NCI-H1417 (cell line): ENCODE measurements at places on chromosomes 11 and 22.

GRCh38 chr22:44430716-44431115 lies 67.3 kb downstream of the RTL6 start:
- no peak for DNase-seq

DNA sequence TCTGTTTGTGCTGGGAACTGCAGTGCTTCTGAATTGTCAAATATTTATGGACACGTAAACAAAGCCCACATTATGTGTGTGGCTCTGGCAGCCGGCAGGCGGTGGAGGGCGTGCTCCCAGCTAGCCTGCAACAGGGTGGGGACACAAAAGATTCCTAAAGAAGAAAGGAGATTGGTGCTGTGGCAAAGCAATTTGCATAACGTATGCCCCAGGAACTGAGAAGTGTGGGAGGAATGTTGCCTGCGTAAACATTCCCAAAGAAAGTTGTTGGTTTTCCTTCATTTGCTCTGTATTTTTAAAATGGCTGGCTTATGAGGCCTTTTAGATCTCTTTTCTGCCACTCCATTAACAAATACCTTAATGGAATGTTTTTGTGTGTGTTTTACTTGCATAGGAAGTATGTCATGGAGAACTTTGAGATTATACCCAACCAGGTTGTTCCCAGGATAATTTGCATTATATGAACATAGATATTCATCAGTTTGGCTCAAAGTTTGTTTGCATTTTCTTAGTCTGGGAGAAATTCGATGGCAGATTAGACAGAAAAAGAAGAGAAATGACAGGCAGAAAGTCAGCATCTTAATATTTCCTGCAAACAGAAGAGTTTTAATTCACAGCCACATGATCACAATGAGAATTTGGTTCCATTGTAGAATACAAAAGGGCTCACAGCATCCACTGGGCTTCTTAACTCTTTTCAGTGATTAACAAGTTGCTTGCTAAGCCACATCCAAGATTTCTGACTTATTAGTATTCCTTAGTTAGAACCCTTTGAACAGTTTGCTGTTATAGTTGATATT lies 41.8 kb upstream of the DLAT start:
- DNase-seq: no peak

GRCh38 chr11:69702239-69702691 lies 1.6 kb downstream of the FGF19 start:
- no peak for DNase-seq

- no peak for DNase-seq
These were observed 167.6 kb downstream of the NXPE2 start for GRCh38 chr11:114845766-114846415.

DNA sequence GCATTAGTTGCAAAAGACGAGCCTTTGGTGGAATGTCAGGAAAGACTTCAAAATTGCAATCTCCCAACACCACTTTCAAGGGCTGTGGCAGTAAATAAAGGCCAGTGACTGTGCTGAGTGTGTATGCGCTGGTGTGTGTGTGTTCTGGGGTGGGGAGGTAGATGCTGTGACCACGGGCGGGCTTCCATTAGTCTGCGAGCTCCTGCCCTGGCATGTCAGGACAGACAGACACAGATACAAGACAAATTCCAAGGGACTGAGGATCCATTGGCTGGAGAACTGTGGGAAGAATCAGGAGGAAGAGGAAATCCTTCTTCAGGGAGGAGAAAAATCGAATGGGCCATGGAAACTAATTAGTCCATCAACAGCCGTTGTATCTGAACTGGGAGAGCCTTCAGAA lies 83.6 kb downstream of the FEZ1 start:
- no peak for DNase-seq

DNA sequence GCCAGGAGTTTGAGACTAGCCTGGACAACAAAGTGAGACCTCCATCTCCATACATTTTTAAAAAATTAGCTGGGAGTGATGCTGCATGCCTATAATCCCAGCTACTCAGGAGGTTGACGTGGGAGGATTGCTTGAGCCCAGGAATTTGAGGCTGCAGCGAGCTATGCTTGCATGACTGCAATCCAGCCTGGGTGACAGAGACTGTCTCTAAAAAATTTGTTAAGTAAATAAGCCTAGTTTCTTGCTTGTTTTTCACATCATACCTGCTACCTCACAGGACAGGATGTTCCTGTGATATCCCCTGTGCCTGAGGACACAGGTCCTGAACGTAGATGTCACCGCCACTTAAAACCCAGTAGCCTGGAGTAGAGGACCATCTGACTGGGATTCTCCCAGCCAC lies 348.6 kb downstream of the MN1 start:
- no peak for DNase-seq

DNA sequence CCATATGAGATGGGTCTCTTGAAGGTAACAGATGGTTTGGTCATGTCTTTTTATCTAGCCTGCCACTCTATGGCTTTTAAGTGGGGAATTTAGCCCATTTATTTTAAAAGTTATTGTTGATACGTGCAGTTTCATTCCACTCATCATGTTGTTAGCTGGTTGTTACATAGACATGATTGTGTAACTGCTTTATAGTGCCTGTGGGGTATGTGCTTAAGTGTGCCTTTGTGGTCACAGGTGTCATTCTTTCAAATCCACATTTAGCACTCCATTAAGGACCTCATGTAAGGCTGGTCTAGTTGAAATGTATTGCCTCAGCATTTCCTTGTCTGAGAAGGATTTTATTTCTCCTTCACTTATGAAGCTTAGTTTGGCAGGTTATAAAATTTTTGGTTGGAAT lies 263.8 kb upstream of the LUZP2 start:
- peak; percentile 19 for DNase-seq

GRCh38 chr11:62338218-62338617 lies 970 bp downstream of the ASRGL1 start:
- no peak for DNase-seq

GRCh38 chr22:26143806-26144325 lies 25.4 kb upstream of the SEZ6L start:
- DNase-seq: no peak

DNA sequence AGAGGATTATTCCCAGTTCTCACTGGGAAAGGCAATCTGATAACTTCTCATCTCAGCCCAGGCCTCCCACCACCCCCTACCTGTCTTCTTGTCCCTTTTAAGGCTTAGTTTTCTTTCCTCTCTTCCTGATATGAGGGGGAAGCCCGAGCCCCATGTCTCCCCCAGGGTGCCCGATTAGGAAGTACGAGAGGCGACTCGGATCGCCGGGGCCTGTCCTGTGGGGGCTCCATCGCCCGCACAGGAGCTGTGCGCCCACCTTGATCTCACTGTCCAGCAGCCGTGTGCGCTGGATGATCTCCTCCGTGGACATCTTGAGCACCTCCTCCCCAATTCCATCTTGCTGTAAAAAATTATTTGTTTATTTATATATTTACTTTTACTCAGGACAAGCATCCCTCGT lies 628 bp downstream of the PSMC3 start:
- DNase-seq: no peak

DNA sequence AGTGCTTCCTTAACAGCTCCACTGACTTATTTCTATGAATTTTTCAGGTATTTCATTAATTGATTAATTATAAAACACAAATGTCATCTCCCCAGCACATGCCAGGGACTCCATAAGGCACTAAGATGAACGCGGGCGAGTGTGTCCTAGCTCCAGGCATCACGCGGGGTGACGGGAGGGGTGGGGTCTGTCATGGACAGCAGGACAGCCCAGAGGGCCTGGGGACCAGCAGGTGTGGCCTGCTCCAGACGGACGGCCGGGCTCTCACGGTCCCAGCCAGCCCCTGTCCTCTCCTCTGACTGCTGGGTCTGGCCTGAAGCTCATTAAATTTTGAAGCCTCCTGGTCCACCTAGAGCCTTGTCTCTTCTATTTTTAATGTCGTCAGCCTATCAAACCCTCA lies 531.1 kb downstream of the BRD1 start:
- no peak for DNase-seq

DNA sequence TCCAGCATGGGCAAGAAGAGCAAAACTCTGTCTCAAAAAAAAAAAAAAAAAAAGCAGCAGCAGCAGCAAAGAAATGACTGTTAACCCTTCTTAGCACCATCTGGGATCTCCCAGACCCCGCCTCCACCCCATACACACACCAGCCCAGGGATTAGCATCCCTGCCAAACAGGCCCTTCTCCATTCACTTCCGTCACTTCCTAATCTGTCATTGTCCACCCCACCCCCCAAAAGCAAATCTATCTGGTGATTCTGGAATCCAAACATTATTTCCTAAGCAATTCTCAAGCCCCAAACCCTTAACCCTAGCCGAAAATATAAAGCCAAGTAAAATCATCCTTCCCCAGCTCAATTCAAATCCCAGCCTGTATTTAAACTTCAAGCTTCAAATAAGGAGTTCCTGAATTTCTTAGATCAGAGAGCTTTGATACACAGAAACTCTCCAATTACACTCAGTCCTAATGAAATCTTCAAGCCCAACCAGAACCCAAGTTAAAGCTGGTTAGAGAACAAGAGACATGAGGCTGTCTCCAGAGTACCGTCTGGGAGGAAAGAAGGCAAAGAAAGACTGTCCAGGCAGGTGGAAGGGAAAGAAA lies 6.0 kb upstream of the AHNAK start:
- DNase-seq: no peak

DNA sequence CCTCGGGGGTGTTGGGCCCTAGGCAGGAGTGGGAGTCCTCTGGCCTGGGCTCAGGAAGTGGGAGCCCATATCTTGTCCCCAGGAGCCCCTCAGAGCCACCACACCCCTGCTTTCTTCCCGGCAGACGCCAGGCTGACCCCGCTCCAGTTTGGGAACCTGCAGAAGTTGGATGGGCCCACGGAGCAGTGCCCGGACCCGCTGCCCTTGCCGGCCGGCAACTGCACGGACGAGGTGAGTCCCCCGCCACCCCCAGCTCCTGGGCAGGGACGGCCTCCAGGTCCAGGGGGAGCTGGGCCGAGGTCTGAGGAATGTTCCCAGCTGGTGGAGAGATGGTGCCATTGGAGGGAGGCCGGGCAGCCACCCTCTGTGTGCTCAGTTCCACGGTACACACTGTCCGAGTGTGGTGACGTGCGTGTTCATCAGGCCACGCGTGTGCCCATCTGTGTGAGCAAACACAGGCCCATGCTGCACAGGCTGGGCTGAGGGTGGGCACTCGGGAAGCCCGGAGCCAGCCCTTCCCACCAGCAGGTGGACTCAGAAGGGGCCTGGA lies 4.8 kb downstream of the MUC5B start:
- DNase-seq: no peak

DNA sequence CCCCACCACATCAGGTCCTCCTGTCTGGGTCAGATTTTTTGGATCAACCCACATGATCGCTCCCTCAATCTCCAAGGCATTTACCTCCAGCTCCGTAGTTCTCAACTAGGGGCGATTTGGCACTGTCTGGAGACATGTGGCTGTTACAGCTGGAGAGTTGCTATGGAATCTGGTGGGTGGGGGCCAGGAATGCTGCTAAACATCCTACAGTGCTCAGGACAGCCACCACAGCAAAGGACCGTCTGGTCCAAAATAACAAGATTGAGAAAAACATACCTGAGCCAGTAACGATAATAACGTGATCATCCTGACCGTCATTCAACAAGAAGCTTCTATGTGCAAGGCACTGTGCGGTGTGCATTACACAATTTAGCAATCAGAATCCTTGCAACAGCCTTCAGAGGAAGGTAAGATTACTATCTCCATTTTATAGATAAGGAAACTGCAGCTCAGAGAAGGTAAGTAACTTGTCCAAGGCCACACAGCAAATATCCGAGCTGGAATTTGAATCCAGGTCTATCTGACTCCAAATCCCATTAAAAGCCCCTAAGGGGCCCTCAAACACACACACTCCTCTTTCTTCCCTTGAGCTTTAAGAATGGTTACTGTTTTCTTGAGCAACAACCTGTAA lies 14.3 kb upstream of the CRY2 start:
- no peak for DNase-seq

- DNase-seq: no peak
These were observed 28.3 kb downstream of the TRMU start for GRCh38 chr22:46363611-46364321.

GRCh38 chr22:16608931-16609330 lies 16.3 kb upstream of the CCT8L2 start:
- no peak for DNase-seq

DNA sequence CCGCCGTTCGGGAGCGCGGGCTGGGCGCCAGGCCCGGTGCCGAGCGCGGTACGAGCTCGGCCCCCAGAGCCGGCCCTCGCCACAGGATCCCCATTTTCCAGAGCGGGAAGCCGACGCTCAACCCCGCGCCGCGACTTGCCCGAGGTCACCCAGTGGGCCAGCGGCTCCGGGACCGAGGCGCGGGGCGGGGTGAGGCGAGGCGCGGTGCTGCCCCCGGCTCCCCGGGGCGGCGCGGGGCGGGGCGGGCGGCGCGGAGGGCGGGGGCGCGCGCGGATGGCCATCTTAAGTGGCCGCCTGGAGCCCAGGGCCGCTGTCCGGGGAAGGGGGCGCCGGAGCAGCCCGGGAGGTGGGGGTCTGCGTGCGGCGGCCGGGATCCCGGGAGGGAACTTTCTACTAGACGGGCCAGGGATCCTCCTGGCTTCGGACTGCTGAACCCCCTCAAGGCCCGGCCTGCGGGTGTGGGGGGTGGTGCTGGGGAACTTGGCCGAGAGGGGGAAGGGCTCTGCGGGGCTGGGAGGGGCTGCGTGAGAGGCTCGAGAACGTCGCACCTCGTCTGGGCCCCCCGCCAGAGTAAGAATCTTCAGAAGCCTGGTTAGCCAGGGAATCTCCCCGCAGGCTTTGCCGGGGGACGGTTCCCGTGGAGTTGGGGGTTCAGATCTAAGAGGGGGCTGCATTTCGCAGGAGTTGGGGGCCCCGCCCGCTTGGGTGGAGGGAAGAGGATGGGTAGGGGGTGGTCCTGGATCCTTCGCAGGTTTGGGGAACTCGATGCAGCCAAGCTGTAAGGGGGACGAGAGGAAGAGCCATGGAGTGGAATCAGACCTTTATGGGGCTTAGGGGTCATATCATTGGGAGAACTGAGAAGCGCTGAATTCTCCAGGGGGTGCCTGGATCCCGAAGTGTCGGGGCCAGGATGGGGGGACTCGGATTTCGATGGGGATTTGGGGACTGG lies 678 bp upstream of the INPPL1 start:
- peak; percentile 74 for DNase-seq

DNA sequence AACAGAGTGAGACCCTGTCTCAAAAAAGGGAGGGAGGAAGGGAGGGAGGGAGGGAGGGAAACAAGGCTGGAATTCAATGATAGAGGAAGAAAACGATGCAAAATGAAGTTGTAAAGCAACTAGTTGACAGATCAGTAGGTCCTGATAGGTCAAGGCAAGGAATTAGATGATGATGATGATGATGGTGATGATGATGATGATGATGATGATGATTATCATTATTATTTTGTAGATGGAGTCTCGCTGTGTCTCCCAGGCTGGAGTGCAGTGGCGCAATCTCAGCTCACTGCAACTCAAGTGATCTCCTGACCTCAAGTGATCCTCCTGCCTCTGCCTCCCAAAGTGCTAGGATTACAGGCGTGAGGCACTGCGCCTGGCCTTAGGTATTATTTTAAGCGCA lies 11.3 kb upstream of the L3MBTL2 start:
- DNase-seq: no peak

- DNase-seq: no peak
These were observed 69.2 kb upstream of the PRR5 start for GRCh38 chr22:44632541-44633396.

- no peak for DNase-seq
These were observed 180.5 kb downstream of the ARHGAP42 start for GRCh38 chr11:100867606-100868005.

GRCh38 chr11:10683429-10683828 lies 10.1 kb downstream of the IRAG1 start:
- no peak for DNase-seq
